ENCODE measurements at places on chromosomes 2 and 18.

DNA sequence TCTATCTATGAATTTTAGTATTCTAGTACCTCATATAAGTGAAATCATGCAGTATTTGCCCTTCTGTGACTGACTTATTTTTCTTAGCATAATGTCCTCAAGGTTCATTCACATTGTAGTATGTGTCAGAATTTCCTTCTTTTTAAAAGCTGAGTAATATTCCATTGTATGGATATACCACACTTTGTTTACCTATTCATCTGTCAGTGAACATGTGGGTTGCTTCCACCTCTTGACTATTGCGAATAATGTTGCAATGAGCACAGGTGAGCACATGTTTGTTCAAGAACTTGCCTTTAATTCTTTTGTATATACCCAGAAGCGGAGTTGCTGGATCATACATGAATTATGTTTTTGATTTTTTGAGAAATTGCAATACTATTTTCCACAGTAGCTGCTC is 187.4 kb upstream of the RBMS1 start:
- no peak for DNase-seq

- no peak for DNase-seq
Measured at GRCh38 chr18:11817229-11817628, 34.0 kb upstream of the CHMP1B start.

DNA sequence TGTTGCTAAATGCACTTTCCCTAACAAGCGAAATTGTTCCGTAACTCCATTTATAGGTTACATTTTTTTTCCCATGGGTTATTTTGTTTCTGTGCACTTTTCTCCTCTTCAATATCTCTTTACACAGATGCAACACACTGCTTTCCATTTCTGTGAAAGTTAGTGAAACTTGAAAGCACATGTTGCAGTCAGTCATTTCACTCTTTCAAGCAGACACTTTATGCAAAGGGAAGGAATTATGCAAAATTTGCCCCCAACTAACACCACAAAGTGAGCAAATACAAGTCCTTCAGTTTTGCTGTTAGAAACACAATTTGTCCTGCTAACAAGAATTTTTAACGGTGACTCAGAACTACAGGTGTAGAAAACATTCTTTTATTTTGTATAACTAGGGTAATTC is 124.8 kb downstream of the PTH2R start:
- DNase-seq = no peak

DNA sequence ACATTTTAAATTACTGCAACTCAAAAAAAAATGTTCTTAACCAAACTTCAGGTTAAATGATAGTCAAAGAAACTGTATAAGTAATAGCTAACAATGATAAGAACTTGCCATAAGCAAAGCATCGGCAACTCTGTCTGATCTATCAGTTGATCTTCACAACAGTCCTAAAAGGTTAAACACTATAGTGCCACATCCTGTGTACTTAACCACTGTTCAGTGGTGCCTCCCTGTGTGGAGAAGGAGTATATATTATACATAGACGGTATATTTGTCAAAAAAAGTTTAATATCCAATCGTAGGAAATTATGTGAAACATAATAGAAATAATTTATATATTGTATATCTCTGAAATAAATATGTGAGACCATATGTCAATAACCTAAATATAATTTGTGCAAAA is 13.0 kb downstream of the DTNA start:
- DNase-seq = no peak

DNA sequence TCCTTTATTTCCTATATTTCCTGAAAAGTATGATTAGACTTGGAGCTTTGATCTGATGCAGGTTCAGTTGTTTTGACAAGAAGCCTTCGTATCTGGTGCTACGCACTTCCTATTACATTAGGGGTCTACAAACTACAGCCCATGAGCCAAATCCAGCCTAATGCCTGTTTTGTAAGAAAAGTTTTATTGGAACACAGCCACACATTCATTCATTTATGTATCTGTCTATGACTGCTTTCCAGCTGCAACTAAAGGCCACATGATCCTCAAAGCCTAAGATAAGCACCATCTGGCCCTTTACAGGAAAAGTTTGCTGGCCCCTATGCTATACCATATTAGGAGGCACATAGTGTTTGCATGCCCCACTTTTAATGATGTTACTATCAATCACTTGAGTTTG is 26.0 kb downstream of the EIF2AK3 start:
- DNase-seq = no peak
